ENCODE measurements at places on chromosomes 13 and 19.

DNA sequence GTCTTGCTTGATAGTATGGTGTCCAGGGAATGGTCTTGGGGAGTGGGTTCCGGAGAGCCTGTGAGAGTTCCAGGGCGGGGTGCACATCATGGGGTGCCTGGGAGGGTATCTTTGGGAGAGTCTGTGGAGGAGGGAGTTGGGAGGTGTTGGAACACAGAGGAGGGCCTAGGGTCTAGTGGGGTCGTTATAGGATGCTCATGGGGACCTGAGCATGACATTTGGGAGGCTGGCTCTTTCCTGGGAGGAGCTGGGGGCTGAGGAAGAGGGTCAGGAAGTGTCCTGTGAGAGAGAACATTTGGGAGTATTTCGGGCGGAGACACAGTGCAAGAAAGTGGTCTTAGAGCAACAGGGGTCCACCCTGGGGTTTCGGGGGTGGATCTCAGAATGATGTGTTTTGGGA is 2.7 kb downstream of the ACTL9 start:
- DNase-seq: no peak

DNA sequence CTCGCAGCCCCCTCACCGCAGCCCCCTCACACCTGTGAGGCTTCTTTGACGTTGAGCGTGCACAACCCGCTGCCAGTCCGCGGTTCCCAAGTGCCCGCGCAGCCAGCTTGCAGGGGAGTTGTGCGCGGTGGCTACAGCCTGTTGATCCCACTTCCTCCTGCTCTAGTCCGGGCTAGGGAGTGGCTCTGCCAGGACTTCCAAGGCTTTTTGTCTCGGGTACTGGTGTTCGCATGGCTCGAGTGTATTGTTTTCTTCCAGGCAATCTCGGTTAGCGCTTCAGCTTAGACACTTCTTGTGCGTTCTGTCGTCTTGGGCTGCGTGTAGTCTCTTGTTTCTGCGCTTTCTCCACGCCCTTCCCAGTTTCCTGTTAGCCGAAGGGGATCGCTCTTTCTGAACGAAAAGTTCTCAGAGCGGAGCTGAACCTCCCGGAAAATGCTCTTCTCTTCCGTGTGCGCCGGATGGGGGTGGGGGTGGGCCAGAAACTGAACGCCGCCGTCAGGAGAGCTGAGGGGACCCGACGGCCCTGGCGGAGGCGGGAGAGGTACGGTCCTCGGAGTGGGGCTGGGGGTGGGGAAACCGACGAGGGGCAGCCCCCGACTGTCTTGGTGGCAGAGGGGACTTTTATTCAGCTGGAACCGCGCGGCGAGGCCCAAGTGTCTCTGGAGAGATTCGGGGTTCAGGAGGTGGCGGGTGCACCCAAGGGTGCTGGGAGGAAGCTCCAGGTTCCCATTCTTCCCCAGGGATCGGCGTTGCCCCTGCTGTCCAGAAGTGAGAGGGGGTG is 697 bp upstream of the DGKH start:
- DNase-seq: peak; percentile 26

- no peak for DNase-seq
Observed at GRCh38 chr13:44816701-44817100, 172.6 kb downstream of the NUFIP1 start.

GRCh38 chr19:32336259-32337083 is 8.9 kb upstream of the ZNF507 start:
- DNase-seq: no peak

DNA sequence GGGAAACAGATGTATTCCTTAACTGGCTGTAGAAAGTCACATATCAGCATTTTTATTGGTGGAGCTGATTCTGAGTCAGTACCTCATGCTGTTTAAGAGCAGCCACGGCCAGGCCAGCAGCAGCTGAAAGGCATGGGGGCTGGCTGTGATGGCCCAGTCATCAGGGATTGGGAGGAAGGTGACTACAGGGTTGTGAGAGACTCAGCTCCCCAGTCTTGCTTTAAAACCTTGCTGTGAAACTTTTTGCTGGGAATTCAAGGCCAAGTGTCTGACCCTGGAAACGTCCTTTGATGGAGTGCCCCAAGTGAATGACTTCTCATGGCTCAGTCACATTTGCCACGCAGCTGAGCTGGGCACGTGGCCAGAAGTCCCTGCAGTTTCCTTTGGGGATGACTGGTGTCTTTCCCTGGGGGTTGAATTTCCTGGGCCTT is 39.1 kb upstream of the RNF113B start:
- DNase-seq: no peak
